NCI-H1105 (cell line): ENCODE measurements at places on chromosomes 6 and 20.

DNA sequence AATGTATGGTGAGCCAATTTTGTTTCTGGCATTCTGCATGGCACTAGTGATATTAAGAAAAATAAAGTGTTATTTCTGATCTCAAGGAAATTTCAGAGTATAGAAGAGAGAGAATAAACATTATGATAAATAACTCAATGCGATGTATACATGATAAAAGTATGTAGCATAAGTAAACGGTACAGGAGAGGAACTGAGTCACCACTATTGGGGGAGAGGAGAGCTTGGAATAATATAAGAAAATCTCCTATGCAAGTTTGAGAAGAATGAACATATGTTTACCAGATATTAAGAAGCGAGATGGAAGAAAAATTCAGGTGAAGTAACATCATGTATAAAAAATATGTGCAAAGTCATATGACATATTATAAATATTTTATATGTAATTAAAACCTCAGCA lies 1230.3 kb upstream of the CITED2 start:
- DNase-seq = no peak

DNA sequence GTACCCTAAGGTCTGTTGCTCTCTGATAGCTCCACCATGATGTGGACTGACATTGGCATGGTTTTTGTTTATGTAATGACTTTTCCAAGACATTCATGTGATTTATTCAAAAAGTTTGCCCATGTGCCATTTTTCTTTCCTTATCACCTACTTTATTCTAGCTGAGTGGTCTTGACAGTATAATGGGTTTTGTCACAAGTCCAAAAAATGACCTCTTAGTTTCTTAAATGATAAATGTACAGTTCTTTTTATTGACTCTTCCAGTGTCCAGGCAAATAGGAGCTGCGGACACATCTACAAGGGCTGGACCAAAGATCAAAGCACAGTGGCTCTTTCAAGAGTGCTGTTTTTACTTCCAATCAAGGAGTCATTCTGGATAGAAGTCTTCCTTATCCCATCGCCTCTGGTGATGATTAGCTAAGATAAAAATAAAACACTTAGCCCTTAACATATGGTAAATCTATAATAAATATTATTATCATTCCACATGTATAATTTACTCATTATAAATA lies 141.4 kb downstream of the MMUT start:
- DNase-seq = no peak

DNA sequence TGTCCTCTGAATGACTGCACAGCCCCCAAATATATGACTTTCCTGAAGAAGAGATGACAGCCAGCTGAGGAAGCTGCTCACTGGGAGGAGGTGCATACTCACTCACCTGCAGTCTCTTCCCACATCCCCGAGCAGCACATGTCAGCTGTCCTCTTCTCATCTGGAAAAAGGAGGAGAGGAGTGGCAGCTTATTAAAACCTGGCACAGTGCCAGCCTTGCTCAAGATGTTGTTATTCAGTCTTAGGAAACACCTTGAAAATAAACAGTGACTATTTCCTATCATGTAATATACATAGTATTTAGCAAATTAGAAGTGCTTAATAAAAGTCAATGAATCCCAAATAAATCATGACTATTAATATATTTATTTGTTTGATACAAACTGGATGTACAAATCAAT lies 232.9 kb downstream of the EPM2A start:
- DNase-seq = peak; percentile 55

- DNase-seq = no peak
These were observed 11.8 kb upstream of the SMLR1 start for GRCh38 chr6:130815200-130816071.

DNA sequence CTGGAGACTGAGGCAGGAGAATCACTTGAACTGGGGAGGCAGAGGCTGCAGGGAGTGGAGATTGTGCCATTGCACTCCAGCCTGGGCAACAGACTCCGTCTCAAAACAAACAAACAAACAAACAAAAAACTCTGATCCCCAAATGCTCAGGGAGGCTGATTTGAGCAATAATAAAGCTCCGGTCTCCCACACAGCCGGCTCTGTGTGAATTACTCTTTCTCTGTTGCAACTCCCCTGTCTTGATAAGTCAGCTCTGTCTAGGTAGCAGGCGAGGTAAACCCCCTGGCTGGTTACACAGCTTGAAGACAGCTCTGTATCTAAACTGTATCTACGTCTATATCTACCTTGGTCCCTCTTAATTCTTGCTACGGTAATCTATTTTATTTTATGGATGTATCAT lies 6.4 kb upstream of the SERINC3 start:
- DNase-seq = no peak

GRCh38 chr20:19990850-19991249 lies 26.3 kb upstream of the NAA20 start:
- no peak for DNase-seq

DNA sequence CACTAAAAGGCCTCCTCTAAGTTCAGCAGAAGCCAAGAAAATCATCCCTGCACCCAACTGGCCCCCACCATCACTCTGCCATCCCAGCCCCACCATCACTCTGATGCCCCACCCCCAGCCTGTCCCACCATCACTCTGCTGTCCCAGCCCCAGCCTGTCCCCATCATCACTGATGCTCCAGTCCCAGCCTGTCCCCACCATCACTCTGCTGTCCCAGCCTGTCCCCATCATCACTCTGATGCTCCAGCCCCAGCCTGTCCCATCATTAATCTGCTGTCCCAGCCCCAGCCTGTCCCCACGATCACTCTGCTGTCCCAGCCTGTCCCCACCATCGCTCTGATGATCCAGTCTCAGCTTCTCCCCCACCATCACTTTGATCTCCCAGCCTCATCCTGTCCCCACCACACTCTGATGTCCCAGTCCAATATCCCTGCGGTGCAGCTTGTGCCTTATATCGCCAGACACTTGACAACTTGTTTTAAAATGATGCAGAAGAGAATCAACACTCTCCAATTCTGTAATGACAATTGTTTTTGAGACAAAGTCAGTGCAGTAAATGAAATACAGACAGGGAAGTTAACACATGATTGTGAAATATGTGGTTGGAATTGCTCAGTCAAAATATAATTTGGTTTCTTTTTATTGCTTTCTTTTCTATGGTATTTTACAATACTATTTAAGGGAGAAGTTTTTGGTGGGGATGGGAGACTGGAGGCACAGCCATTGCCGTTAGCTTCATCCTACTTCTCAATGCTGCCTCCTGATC lies 100.8 kb downstream of the TNFAIP3 start:
- no peak for DNase-seq

GRCh38 chr6:166989427-166990032 lies 9.7 kb upstream of the CEP43 start:
- peak; percentile 28 for DNase-seq

DNA sequence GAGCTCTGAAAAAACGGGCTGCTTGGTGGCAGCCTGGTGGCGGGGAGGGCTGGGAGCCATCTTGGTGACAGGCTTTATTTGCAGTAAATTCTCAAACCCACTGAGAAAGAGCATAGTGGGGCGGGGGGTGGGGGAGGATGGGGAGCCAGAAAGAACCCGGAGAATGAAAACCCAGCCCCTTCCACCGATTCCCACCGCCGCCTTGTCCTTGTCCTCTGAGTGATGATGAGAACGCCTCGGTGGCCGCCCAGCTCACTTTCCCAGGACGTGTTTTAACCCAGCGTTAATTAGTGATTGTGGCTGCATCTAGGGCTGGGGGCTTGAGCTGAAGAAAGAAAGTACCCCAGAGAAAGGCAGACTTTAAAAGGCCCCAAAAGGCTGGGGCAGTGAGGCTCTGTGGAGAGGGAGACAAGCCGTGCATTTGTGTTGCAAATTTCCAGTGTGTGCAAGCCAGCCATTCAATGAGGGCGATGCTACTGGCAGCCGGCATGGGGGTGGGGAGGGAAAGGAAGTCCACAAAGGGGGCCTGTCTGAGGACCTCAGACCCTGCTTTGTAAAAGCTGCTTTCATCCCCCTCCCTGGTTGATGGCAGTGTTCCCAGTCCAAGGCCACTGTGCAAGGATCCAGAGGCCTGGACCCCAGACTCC lies 6.2 kb upstream of the GHRH start:
- no peak for DNase-seq

GRCh38 chr20:44029848-44030230 lies 115.2 kb downstream of the TOX2 start:
- no peak for DNase-seq

GRCh38 chr6:1129131-1129530 lies 182.8 kb upstream of the FOXQ1 start:
- DNase-seq = no peak

DNA sequence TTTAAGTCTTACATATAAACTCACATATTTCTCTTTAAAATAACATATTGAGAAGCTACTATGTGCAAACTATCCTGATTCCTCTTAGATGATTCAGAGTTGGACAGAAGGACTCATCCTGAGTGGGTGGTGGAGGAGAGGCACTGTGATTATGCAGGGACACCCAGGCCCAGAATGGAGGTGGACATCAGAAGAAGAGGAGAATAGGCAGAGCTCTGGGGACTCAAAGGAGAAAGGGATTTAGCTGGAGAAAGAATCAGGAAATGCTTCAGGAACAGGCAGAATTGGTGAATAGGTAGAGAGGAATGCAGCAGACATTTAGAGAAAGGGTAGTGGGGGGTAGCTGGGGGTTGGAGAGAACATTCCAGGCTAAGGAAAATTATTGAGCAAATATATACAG lies 17.4 kb downstream of the RCAN2 start:
- DNase-seq = no peak

GRCh38 chr6:53645859-53646258 lies 19.7 kb downstream of the KLHL31 start:
- no peak for DNase-seq

GRCh38 chr20:31910071-31910803 lies 39.8 kb downstream of the TTLL9 start:
- no peak for DNase-seq

DNA sequence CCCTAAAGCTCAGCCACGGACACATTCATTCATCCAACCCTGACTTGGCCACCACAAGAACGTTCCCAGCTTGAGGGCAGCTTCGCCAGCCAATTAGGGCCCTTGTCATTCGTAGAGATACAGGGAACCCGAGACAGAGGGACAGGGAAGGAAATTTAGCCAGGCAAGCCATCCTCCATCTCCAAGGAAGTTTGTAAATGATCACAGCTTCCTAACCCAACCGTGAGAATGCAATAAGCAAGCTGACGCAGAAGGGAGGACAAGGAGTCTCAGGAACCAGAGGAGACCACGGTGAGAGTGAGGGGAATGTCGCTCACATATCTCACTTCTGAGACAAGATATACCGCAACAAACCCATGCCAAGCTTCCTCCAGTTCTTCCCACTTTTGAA lies 1.4 kb downstream of the TRAM2 start:
- DNase-seq = no peak

DNA sequence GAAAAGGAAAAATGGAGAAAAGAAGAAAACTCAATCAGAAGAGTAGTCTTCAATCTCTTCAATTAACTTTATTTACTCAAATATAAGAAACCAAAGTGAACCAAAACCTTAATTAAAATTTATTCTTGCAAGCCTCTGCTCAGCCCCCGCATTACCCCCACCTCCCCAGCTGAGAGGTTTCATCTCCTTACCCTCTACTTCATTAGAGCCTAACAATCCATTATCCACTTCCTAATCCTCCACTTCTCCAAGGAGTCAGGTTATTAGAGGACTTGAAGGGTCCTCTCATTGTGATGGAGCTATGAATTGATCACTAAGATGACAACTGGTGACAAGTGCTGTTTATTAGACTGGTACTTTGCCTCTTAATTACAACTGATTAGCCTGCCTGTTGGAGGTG lies 956.5 kb downstream of the TFAP2A start:
- DNase-seq = no peak

- no peak for DNase-seq
These were observed 125.5 kb downstream of the ANKRD60 start for GRCh38 chr20:58102744-58103516.

- no peak for DNase-seq
These were observed 19.8 kb downstream of the GCM1 start for GRCh38 chr6:53128842-53129241.

- DNase-seq = no peak
These were observed 24.8 kb downstream of the LYRM2 start for GRCh38 chr6:89613790-89614189.

DNA sequence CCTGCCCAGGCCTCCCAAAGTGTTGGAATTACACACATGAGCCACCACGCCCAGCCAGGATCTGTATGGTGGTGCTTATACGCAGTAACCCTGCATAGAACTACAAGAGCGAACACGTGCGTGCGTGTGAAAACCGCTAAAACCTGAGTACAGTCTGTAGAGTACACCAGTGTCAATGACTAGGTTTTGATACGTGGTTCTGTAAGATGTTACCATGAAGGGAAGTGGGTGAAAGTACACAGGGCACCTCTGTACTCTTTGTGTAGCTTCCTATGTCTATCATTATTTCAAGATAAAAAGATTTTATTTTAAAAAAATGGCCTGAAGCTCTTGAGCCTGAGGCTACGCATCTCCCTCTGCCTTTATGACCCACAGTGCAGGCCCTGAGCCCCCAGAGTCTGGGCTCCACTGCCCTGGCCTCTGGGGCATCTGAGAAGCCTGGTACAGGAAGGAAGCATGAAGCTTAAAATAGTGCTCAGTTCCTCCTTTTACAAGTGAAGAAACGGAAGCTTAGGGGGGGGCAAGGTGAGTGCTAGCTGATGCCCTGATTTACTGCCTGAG lies 21.6 kb downstream of the LY86 start:
- DNase-seq = no peak

GRCh38 chr6:144811140-144811539 lies 526.0 kb downstream of the UTRN start:
- DNase-seq = peak; percentile 4

DNA sequence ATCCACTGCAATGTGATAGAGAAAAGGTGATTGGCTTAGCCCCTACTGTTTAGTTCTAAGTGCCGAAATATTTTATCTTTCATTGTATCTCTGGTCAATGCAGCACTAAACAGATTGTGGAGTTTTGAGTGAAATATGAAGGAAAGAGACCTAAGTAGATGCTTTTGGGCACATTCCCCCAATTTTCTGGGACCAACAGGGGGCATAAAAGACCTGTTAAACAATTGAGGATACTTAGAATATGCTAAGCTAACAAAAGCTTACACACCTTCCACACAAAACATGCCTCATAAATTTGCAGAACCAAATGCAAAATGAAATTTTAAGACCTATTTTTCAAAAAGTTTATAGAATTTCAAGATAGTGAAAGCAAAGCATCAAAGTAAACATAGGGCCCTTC lies 746.9 kb downstream of the TBC1D32 start:
- no peak for DNase-seq

DNA sequence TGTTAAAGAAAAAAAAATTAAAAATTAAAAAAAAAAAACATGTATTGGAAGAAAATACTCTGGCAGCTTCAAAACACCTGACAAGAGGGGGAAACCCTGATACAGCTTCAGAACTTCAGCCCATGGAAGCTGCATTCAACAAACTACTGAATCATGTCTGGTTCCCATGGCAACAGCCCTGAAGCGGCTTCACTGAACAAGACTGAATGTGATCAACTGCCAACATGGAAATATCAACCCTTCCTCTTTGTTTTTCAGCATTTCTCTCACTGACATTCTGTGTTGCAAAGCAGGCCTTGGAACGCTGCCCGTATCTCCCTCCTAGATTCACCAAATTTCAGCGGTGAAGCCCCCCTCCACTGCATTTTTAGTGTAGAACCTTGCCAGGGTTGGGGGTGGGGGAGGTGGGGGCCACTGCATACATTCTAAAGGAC lies 91.3 kb upstream of the SHLD1 start:
- DNase-seq = peak; percentile 40

GRCh38 chr6:78580923-78581322 lies 286.4 kb upstream of the IRAK1BP1 start:
- DNase-seq = no peak

- no peak for DNase-seq
These were observed 132.7 kb downstream of the ERMARD start for GRCh38 chr6:169884158-169884557.
